ENCODE measurements at places on chromosomes 3 and 15. TPM values are rescaled to one million over a fixed set of nuclear protein-coding genes. Genes with fewer than 3 reads are reported as not detected.

DNA sequence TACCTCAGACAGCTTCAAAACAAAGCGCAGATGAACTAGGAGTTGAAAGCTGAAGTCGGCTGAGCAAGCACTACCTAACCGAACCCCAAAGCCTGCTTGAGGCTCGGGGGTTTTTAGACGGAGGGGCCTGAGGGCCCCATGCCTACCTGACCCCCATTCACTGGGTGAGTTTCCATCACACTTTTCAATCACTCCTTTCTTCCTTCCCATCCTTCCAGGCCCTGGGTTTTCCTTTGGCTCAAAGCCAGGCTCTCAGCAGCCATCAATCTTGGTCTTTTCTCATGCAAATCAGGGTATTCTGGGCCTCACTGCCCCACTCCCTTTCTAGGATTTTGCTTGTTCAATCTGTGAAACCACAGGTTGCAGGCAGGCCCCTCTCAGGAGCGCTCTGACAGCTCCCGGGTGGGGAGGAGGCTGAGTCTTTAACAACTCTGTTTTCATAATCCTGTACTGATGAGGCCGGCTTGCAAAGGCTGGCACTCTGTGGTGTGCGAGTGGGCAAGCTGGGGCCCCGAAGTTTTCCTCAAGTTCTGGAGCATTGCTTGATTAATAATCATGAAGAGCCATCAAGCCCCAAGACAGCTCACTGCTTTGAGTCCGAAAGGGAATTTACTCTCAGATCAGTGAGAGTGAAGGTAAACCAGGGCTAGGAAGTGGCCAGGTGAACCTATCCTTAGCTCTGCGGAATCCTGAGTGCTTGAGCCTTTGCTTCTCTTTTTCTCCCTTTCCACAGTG, 97.6 kb downstream of the FRMD4B start:
- no peak for DNase-seq

- no peak for DNase-seq
These were observed 18.7 kb downstream of the PAQR5 start for GRCh38 chr15:69317392-69317841.

GRCh38 chr3:189041482-189042090, 130.2 kb upstream of the TPRG1 start:
- peak; percentile 34 for DNase-seq

- no peak for DNase-seq
These were observed 45.0 kb downstream of the MYO5A start for GRCh38 chr15:52483707-52484106.

GRCh38 chr3:155367506-155367905, 74.0 kb upstream of the STRIT1 start:
- DNase-seq, result no peak

DNA sequence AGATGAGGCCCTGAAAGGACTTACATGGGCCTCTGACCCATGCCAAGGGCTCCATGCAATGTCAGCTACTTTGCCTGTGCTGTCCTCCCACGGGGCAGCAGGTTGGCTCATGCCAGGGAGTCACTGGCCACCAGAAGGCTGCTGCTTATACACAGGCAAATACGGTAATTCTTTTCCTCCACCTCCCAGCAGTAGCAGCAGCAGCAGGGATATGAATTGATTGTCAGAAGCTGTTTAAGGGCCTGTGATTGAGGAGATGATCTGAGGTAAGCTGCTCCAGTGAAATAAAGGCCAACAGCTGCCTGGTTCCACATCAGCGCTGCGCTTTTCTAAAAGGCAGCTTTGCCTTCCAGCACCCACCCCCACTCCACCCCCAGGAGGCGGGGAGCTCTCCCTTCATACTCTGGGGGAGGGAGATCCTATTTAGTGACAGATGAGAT, 250.5 kb downstream of the SHQ1 start:
- DNase-seq, result peak; percentile 44

DNA sequence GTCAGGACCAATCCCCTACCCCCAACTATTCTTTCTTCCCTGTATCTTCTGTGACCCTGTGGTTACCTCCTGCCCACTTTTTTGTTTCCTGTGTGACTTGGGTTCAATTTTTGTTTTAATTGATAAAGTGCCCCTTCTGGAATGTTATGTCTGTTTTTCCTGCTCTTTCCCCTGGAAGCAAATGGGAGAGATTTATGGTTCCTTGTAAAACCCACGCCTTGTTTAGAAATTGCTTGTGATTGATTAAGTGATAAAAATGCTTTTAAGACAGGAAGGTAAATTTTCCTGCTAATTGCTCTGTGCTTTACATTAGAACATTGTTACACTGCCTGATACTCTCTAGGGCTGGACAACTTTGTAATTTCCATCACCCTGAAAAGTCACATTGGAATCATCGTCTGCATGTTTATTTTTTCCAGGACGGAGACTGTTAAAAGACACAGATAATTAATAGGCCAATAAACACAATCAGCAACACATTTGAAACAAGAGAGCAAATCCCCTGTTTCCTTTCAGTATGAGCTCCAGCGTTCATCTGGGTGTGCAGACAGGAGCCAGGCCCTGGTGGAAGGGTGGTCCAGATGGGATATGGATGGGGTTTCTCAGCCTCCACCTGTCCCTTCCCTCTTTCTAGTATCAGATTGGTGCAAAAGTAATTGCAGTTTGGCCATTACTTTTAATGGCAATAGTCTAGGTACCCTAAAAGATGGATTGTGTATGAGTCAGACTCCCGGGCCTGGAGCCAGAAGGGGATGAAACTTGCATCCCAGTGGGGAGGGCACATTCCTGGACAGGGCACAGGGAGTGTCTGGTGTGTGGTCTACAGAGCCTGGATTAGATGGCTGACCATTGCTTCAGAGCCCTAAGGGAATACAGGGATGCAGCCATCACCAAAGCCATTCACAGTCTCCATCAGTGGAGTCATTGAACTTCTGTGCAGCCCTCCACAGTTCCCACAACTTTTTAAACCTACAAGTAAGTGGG, 58.1 kb upstream of the AGBL1 start:
- peak; percentile 52 for DNase-seq

DNA sequence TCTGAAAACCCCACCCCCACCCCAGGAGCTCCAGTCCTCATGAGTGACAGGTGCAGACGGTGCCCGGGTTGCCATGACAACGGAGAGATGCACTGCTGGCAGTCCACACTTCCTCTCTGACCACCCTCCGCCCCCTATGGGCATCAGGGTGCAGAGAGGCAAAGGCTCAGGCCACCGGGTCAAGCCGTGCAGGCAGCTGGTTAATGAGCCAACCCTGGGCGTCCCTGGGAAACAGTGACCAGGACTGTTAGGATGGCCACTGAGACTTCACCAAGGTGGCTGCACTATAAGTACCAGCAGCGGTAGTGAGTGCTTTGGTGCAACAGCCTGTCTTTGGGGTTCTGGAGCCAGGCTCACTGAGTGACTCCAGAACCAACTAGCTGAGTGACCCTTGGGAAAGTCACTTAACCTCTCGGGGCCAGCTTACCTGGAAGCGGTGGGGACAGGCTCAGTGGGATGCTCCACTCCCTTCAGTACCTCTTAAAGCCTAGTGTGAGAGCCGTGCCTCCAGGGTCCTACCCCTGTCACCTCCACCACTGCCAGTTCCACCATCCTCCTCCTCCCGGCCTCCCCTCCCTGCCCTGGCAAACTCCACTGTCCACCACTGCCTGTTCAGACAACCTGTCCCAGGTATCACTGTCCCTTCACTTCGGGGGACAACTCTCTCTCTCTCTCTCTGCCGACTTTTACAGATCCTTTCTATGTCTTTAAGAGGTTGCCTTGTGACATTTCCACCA, 121.0 kb upstream of the PRR20G start:
- peak; percentile 22 for DNase-seq

DNA sequence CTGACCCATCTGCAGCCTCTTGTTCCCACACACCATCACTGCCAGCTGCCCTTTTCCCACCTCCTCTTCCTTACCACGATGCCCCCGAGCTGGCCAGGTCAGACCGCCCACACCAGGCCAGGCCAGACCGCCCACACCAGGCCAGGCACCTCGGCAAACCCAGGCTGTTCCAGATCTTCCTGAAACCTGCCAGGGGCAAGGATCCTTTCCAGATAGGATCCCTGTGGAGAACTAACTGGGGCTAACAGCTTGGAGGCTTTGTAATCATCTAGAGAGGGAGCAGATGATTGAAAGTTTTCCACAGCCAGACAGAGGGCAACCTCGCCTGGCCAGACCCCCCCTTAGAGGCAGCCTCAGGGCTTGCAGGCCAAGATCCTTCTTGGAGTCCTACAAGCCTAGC, 287.3 kb upstream of the TLE3 start:
- no peak for DNase-seq

DNA sequence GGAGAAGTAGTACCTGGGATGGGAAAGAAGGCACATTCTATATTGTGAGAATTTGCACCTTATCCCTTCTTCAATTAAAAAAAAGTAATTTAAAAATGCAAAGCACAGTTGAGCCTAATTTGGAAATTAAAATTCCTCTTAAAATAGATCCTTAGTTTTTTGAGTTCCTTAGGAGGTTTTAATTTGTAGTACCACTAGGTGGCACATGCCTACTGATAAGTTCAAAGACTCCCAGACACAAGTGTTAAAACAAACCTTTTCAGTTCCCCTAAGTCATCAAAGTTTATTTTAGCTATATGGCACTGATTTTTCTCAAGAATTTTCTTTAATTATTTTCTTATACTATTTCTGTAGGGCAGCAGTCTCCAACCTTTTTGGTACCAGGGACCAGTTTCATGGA, 127.6 kb upstream of the AZI2 start:
- DNase-seq, result peak; percentile 71

DNA sequence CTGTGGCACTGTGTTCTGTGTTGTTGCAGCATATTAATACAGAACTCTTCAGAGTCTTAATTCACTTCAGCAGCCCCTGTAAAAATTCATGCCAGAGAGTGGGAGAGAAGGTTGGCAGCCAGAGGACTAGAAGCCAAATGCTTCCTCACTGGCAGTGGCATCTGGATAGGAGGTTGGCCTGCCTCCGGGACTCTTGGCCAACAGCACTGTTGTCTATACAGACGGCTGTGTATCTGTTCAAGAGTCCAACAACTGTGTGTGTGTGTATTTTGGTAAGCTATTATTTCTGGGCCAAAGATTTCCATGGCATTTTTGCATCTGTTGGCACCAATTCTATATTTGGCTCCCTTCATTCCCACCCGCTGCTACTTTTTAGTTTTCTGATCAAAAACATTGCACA, 156.0 kb upstream of the SOX2 start:
- no peak for DNase-seq

- no peak for DNase-seq
These were observed 36.3 kb downstream of the PAK2 start for GRCh38 chr3:196775938-196776337.

DNA sequence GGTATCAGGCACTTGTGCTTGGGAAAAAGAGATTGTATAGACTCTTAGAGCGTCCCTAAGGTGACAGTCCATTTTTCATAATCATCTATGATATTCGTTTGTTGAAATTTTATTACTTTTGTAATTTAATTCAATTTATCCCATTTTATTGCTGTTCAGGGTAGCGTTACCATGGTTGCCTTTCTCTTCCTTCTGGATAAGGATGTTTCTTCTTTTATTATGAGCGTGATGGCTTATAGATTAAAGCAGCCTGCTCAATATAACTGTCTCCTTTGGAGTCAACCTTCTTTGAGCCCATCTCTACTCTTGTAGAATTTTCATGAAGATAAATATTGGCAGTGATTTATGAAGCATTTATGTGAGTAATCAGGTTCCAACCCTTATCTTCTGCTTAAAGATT, 182.0 kb downstream of the LRTM1 start:
- no peak for DNase-seq

- no peak for DNase-seq
These were observed 101.1 kb upstream of the RASGRP1 start for GRCh38 chr15:38665586-38666305.

GRCh38 chr3:55160241-55160983, 232.6 kb upstream of the LRTM1 start:
- DNase-seq, result peak; percentile 27

GRCh38 chr3:172710664-172711453, at the start of gene NCEH1:
TSS of gene NCEH1 (minus strand) at chr3:172711067. CDS start at chr3:172710984, 83 bp downstream.
- peak; percentile 96 for DNase-seq

DNA sequence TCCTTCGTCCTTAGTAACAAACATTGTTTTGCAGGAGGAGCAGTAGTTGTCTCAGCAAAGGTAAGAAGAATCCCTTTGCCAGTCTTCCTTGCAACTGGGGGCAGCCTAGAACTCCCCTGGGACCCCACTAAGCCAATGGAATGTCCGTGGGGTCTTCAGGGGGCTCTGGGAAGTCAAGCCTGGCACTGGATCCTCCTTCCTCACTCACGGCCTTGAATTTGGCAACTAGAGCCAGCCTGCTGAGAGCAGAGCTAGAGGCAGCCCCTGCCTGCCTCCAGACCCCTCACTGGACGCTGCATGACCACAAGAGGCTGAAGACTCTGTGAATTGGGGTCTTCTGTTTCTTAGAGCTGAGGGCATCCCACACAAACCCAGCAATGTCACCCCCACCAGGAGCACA, 18.6 kb upstream of the PRR23E start:
- DNase-seq, result no peak

- no peak for DNase-seq
These were observed 33.3 kb upstream of the ATG7 start for GRCh38 chr3:11238880-11239279.

DNA sequence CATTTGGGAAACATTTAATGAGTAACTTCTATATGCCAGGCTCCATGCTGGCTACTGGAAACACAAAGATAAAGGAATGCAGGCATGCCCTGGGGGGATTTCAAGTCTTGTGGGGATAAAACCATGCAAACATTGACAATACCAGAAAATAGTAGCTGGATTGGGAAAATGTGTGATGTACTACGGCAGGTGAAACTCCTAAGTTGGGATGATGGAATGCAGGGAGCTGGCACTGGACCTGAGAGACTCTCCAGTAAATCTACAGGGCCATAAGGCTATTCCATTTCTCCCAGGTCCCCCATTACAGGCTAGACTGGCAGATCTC, 68.2 kb upstream of the NTRK3 start:
- no peak for DNase-seq

- no peak for DNase-seq
These were observed 74.5 kb downstream of the MB21D2 start for GRCh38 chr3:192843119-192843518.

DNA sequence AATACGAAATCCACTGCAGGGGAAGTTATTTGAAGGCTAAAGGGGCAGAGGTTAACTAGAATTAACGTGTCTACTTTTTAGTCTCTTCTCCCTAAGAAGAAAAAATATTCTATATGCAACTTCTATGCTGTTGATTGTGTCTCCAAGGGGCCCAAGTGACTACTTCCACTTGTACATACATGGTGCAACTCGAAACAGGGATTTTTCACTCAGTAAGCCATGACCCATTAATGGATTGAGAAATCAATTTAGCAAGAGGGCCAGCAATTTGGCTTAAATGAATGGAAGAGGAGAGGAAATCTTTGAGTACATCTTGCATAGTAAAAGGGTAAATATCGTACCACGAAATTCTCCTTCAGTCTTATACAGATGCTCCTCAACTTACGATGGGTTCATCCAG, 151.1 kb upstream of the HES1 start:
- no peak for DNase-seq

Gene FOXB1
- not detected for total RNA-seq

Gene SPSB4
- total RNA-seq, result not detected

Gene ACTRT3
- 2.2 TPM for total RNA-seq

Gene POLG
- total RNA-seq, result 127 TPM

Gene PLSCR5
- not detected for total RNA-seq

Gene CYP11A1
- not detected for total RNA-seq

Gene ABI3BP
- 97.7 TPM for total RNA-seq

Gene SPTBN5
- 4.9 TPM for total RNA-seq

Gene C3orf49
- not detected for total RNA-seq

Gene LIPC
- 7.5 TPM for total RNA-seq

Gene WNT5A
- 5.3 TPM for total RNA-seq

Gene SEMA3G
- total RNA-seq, result under 0.01 TPM
